T-helper 1 cell (primary cell): ENCODE measurements at places on chromosomes 2 and 18.

- DNase-seq, result no peak
These were observed 203.9 kb downstream of the PRKCE start for GRCh38 chr2:45855374-45855773.

DNA sequence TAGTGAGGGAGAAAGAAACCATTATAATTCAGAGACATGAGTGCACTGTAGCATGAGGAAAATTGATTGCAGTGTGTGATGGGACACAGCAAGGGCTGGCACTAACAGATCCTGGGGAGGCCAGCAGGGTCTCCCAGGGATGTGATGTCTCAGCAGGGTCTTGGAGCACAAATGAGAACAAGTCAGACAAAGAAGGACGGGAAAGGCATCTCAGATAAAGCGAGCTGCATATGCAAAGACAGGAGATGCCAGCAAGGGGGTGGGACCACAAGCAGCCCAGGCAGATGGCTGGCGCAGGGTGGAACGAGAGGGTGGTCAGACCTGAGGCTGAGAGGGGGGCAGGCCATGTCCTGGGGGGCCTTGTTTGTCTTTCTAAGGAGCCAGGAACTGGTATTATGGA, 102.6 kb upstream of the DLX2 start:
- DNase-seq, result no peak

DNA sequence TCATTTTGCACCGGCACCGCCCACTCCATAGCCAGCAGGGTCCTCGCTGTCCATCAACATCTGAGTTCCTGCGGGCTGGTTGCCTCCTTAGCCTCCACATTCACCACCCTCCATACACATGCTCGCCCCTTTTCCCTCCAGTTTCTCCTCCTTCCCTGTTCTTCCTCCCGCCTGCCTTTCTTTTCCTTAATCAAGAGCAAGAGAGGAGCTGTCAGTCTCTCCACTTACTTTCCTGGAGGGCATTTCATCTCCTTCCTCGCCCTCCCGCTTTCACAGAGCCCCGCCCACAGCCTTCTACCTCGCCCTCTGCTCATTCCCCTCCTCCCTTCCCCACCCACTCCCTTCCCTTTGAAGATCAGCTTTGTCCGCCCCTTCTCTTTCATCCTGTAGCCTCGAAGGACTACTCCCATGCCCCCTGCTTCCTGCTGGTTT, 13.8 kb upstream of the ZBTB7C start:
- DNase-seq, result no peak

DNA sequence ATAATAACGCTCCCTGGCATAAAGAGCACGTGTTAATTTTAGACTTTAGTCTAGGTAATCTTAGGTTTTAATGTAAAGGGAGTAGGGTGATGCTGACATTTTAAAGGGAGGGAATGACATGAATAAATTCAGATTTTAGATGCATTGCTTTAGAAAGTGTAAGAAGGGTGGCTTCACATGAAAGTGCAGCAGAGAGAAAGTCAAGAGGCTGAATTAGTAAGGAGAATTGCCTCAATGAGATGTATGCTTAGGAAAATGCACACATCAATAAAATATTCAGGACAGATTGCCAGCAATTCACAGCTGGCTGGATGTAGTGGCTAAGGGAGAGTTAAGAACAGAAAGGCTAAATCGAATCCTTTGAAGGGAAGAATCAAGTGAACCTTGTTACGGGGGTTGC, 165.5 kb upstream of the CDH19 start:
- no peak for DNase-seq

DNA sequence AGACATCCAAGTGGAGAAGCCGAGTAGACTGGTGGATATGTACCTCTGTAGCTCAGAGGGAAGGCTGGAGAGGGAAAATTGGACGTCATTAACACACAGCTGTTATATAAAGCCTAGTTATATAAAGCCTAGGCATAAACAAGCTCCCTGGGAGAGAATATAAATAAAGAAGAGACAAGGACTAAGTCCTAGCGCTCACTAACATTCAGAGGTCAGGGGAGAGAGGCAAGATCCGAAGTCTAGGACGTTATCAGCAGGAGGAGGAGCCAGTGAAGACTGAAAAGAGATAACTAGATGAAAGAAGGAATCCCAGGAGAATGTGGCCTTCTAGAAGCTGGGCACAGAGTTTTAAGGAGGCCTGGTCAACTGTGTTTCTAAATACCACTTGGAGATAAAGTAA, 55.3 kb downstream of the NOL10 start:
- DNase-seq, result no peak

DNA sequence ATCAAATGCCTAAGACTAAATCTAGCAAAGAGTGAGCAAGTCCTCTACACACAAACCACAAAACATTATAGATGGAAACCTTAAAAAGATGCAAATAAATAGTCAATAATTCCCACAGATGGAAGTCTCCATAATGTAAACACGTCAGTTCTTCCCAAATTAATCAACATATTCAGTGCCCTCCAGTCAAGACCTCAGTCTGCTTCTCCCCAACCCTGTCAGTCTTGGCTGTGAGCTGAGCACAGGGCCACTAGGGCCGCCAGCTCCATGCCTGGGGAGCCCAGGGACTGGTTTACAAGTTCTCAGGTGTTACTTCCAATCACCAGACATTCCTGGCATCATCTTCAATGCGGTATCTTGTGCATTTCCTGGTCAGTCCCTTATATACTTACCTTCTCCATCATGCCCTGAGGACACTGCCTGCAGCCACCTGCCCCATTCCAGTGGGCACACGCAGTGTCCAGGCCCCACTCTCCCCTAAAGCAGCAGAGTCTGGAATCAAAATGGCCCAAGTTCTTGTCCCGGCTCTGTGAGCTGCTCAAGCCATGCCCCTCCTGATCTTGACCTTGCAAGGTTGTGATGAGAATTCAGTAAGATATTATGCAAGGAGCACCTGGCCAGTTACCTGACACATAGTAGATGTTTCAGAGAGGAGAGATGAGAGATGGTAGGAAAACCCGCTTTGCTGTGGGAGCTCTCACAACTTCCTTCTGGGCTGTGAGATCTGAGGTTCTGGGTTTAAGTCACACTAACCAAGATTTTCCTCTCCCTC, 207.9 kb upstream of the RAB6C start:
- DNase-seq, result no peak

DNA sequence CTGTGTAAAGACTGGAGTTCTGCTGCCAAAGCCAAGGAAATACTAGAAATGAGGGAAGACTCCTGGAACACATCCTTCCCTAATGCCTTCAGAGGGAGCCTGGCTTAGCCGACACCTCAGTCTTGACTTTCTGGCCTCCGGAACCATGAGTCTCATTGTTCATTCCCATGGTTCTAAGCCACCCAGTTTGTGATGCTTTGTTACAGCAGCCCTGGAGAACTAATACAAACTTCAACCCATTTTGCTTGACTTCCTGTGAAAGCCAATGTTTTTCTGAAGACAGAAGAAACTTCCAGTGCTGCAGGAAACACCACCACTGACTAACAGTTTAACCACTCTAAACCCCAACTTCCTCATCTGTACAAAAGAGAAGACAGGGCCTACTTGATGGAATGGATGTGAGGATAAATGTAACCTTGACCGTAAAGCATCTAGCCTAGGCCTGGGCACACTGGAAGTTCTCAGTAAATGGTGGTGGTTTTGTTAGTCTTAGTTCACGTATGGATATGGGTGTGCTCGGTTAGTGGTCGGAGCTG, 85.9 kb upstream of the RFX8 start:
- no peak for DNase-seq

DNA sequence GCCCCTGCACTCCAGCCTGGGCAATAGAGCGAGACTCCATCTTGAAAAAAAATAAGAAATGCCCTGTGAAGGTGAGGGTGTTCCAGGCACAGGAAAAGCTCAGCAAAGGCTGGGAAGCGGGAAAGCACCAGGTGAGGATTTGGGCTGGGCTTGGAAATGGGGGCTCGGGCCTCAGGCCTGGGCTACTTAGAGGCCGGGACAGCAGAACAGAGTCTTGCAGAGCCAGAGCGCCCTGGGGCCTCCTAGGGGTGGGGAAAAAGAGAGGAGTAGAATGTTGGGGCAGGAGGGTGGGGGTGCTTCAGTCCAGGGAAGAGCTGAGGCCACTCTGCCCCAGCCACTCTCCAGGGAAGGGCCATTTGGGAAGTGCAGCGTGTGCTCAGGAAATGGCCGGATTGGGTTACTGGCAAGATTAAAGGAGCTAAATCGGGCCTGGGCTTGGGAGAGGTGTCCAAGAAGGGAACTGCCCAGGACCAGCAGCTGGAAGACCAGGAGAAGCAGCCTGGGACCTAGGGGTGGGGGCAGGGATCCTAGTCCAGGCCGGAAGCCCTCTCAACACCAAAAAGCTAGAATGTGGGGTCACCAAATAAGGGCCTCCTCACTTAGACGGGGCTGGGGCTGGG, 13.8 kb upstream of the DES start:
- DNase-seq, result no peak

- no peak for DNase-seq
These were observed 105.6 kb upstream of the CCDC150 start for GRCh38 chr2:196533772-196534397.

GRCh38 chr2:38660282-38660681, 5.6 kb upstream of the GALM start:
- no peak for DNase-seq
